ENCODE measurements at places on chromosomes 2 and 18.
A peak's percentile ranks its signal among the peaks of the same experiment; 100 is the strongest.

- peak; percentile 12 for DNase-seq
These were observed 96.6 kb upstream of the CXCR4 start for GRCh38 chr2:136214307-136215200.

- no peak for DNase-seq
These were observed 17.6 kb upstream of the MAP4K4 start for GRCh38 chr2:101679801-101680487.

DNA sequence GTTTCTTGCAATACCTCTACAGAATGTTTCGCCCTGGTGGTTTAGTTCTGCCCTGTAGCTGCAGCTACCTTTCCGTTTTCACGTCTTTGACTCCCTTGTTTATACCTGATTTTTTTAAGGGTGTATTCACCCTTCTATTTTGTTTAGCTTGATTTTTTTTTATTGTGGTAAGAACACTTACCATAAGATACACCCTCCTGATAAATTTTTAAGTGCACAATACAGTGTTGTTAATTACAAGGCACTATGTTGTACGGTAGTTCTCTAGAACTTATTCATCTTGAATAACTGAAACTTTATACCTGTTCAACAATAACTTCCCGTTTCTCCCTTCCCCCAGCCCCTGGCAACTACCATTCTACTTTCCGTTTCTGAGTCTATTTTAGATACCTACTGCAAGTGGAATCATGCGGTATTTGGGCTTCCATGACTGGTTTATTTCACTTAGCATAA lies 48.9 kb upstream of the NABP1 start:
- peak; percentile 42 for DNase-seq

GRCh38 chr18:54019641-54020040 lies 204.8 kb downstream of the MBD2 start:
- DNase-seq, result no peak

DNA sequence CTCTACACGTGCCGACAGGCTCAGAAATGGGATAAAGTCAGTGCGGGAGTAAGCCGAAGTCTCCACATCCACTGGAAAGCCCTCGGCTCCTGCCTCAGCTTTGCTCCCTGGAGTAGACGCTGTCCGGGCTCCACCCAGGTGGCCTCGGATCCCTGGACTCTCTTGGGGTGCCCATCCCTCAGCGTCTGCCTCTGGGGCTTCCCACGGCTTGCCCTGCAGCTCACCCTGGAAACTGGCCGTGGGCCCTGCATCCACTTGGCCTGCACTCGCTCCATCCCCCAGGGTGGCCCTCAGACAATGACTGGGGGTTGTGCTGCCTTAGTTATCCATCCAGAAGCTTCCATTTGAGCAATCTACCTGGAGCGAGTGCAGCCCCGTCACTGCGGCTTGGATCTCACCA lies 36.2 kb upstream of the TAF1B start:
- no peak for DNase-seq

GRCh38 chr2:21333684-21334083 lies 209.9 kb downstream of the TDRD15 start:
- DNase-seq, result no peak

DNA sequence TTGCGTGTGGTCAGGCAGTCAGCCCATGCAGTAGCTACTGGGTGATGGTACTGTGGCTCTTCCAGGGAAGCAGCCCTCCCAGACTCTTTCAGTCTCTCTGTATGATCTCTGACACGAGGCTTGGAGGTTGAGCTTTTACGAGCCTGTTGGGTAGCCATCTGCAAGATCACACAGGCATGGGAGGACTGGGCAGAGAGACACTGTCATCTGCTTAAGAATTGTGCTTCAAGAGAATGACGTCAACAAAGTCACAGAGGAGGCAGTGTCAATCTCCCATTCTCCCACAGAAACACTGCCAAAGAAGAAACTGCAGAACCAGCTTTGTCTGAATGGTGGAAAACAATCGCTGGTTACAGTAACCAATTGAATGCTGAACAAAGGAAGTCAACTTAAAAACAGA lies 78.4 kb upstream of the MC2R start:
- no peak for DNase-seq

Data from CD4-positive, alpha-beta T cell treated with Interleukin-12 subunit alpha and Interleukin-12 subunit beta, for 1 hour (primary cell).